HEK293T (cell line): ENCODE measurements at places on chromosomes 12 and 14.

GRCh38 chr12:76618031-76618430 lies 58.5 kb upstream of the OSBPL8 start:
- no peak for DNase-seq

DNA sequence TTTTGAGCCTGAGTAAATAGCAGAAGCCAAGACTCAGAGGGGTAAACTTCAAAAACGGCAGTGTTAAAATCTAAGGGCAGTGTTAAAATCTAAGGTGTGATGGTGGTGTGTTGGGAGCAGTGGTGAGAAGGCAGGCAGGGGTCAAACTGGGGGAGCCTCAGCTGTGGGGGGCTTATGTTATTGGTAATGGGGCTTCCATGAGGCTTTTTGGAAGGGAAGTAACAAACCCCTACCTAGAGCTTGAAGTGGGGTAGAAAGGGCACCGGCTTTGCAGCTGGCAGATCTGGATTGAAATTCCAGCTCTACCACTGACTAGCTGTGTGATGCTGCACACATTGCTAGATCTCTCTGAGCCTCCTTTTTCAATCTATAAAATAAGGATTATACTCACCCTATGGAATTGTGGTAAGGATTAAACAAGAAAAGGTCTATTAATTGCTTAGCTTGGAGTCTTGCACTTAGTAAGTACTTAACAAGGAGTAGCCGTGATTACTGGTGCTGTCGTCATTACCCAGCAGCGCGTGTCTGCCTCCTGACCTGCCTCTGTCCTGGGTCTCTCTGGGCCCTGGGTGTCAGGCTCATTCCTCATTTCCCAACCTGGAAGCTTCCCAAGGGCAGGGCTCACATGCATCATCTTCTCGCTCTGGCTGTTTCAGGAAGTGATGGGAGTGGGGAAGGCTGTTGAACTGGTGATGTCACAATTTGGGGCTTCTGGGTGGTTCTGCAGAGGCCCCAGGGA lies 18.5 kb upstream of the KRT80 start:
- DNase-seq: no peak

- DNase-seq: peak; percentile 11
These were observed 37.6 kb upstream of the PRB4 start for GRCh38 chr12:11347810-11348209.

GRCh38 chr14:79476552-79476951 lies 734.8 kb downstream of the DIO2 start:
- DNase-seq: no peak

DNA sequence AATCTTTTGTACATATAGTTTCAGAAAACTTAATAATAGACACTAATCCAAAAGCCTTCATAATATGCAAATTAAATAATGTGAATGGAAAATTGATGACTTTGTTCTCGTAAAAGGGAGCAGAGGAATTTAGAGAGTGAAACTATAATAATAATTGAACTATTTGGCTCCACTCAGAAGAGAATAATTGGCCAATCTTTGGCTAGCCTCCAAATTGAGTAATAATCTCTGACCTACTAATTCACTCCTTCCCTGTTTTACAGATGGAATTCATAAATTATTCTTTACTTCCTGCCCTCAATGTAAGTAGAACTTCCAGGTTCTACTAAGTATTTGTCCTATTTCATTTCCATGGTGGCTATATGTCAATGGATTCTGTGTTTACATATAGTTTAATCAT lies 15.8 kb downstream of the TRIM9 start:
- DNase-seq: no peak

- DNase-seq: no peak
These were observed 24.6 kb upstream of the BATF start for GRCh38 chr14:75497701-75498100.

GRCh38 chr12:120713861-120714482 lies 3.7 kb downstream of the UNC119B start:
- peak; percentile 78 for DNase-seq

DNA sequence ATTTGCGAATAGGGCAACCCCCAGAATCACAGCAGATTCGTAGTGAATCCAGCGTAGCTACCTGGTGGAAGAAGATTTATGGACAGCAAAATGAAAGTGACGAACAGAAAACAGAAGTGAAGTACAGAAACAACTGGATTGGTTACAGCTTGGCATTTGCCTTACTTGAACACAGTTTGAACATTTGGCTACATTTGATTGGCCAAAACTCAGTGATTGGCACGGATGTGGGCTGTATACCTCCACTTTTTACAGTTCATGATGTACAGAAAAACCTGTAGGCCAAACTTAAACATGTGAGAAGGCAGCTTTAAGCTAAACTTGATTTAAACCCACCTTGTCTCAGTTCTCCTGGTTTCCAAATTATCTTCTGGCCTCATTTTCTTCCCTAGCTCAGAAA lies 49.9 kb upstream of the AMN1 start:
- no peak for DNase-seq

DNA sequence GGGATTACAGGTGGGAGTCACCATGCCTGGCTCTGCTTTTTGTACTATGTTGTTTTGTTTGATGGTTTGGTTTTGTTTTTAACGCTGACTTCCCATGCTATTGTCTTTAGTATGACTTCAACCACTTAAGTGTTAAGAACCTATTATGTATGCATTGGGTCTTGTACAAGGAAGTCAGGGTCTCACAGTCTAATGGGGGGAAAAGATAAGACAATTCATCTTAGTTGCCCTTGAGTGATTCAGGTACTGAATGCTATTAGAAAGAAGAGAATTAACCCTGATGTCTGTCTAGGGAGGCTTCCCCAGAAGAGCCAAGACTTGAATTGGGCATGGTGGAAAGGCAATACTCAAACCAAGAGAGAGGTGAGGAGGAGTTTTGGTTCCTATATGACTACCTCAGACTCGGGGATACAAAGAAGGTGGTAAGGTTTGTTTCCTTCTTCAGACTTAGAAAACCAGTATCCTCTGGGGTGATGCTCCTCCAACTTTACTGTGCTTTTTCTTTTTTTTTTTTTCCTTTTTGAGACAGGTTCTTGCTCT lies 64.6 kb downstream of the SUSD6 start:
- DNase-seq: no peak
